ENCODE measurements at places on chromosomes 11 and 22. TPM values are rescaled to one million over a fixed set of nuclear protein-coding genes. Genes with fewer than 3 reads are reported as not detected.

Gene DEUP1
- polyA plus RNA-seq, result not detected

GRCh38 chr22:26975865-26976264 lies 318.5 kb downstream of the MIAT start:
- no peak for DNase-seq

- DNase-seq, result no peak
Measured at GRCh38 chr11:69474736-69475135, 6.7 kb upstream of the LINC01488 start.

GRCh38 chr11:3807909-3808860 lies at the start of gene PGAP2:
Gene PGAP2, plus strand, starts transcription at chr11:3808560. Its CDS starts 2,700 bp downstream, at chr11:3811260.
- peak; percentile 23 for DNase-seq

- DNase-seq, result no peak
Measured at GRCh38 chr11:118620529-118621070, 13.2 kb downstream of the PHLDB1 start.

GRCh38 chr11:106306942-106307341 lies 229.5 kb downstream of the AASDHPPT start:
- DNase-seq, result peak; percentile 23

Gene DLG2
- 0.54 TPM for polyA plus RNA-seq

DNA sequence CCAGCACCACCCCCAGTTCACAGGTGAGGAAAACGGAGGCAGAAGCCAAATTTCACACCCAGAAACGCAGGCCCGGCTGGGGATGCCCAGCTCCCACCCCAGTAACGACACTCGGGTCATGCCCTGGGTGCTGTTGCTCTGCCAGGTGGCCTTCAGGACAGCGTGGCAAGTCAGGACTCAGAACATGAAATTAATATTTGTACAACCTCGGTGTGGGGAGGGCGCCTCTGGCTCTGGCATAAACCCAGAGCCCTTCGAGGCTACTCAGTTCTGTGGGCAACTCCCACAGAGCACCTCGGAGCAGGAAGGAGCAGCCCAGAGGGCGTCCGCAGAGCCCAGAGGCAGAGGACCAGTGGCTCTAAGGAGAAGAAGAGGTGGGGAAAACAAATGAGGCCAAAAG lies 71.6 kb downstream of the CELSR1 start:
- no peak for DNase-seq

DNA sequence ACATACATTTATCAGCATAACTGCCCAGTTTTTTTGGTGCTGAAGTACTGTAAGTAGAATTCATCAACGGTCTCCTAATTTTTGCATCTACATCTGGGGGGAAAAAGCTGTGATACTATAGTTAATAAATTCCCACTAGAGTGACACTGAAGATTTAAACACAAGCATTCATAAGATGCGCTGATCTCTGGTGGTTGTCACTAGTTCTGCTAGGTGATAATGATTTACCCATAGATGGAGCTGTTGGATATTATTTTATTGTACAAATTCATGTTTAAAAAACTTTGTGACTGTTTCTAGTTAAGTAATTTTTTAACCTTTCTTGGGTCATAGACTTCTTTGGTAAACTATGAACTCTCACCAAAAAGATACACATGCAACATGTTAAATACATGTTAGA lies 106.6 kb downstream of the EMSY start:
- no peak for DNase-seq

- no peak for DNase-seq
Measured at GRCh38 chr11:15970506-15971214, 385.7 kb downstream of the SOX6 start.

Gene CHRM1
- not detected for polyA plus RNA-seq

GRCh38 chr11:75966537-75967287 lies 151.7 kb downstream of the UVRAG start:
- peak; percentile 92 for DNase-seq

DNA sequence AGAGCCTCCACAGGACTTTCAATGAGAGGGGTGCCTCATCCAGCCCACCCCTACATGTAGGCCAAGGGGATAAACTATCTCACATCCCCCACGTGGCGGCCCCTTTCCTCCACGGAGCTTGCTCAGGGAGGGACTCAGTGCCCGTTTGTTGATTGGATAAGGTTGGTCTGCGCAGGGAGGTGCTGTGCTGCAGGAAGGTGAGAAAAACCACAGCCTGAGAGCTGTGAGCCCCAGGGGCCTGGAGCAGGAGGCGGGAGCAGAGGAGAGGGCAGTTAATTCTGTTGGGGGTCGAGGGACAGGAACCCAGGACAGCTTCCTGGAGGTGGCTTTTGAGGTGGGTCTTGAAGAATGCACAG lies 31.9 kb upstream of the ATXN10 start:
- no peak for DNase-seq

- no peak for DNase-seq
Measured at GRCh38 chr11:108253176-108253575, 30.3 kb downstream of the ATM start.

GRCh38 chr11:126459691-126460281 lies 104.3 kb downstream of the ST3GAL4 start:
- DNase-seq, result peak; percentile 81

Gene SNX19
- 76.6 TPM for polyA plus RNA-seq

DNA sequence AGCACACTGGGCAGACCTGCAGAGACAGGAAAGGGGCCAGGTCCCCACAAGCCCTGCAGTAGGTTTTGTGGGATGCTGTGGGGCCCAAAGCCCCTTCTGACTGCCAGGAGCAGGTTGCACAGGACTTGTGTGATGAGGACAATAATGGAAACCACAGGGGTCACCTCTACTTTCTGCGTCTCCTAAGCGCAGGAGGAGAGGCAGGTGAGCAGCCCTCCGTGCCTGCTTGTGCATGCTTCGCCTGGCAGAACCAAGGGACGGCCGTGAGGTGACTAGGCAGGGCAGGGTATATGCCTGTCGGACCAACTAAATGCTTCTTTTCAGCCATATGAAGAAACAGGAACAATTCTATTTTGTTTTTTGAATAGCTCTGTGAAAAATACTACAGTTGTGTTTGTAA lies 77.9 kb upstream of the PITPNB start:
- no peak for DNase-seq

DNA sequence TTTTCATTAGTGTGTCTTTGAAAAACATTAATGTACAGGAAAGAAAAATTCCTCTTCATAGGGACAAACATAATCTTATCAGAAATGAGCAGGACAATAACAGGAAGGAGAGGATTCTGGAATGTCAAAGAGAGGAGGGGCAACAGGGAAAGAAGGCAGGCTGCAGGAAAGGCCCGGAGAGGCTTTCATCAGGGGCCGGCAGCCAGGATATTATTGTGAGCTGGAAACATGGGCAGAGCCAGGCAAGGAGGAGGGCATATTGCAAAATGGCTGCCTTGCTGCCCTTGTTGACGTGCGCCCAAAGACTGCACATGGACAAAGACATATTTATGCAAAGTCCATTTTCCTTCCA lies 433.7 kb downstream of the ETS1 start:
- DNase-seq, result no peak

Gene C11orf16
- polyA plus RNA-seq, result not detected

Gene IGSF9B
- polyA plus RNA-seq, result not detected

GRCh38 chr22:42630211-42630610 lies 10.2 kb downstream of the ATP5MGL start:
- no peak for DNase-seq

DNA sequence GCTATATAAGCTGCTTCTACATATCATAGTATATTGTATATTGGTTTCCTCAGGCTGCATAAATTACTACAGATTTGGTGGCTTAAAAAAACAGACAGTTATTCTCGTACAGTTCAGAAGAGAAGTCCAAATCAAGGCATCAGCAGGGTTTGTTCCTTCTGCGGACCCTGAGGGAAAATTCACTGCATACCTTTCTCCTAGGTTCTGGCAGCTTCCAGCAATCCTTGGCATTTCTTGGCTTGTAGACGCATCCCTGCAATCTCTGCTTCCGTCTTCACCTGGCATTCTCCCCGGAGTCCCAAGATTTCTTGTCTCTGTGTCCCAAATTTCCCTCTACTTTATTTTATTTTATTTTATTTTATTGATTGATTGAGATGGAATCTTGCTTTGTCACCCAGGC lies 142.8 kb downstream of the COMMD9 start:
- DNase-seq, result no peak

GRCh38 chr11:65887723-65888162 lies 528 bp downstream of the FIBP start:
- no peak for DNase-seq

DNA sequence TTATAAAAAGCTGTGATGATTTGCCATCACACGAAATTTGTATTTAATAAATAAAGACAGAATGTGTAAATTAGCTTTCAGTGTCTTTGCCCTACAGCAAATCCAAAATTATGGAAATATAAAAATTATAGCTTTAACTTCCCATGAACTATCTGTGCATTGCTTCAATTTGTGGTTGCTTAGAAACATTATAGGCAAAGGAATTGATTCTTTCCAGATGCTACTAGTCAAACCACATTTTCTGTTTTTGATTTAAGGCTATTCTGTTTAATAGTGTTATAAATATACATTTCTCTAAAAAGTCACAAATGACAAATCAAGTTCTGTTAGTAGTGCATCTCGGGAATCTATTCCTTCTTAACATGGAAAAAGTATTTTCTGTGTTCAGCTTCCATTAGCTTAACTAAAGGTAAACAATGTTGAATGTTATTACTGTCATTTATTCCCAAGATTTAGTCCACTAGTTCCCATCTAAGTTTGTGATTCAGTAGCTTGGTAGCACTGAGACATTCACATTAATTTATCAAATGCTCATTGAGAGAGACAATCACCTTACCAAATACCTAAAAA lies 1086.3 kb upstream of the CCDC90B start:
- DNase-seq, result no peak

- DNase-seq, result no peak
Measured at GRCh38 chr11:47688111-47688510, 27.1 kb downstream of the AGBL2 start.

DNA sequence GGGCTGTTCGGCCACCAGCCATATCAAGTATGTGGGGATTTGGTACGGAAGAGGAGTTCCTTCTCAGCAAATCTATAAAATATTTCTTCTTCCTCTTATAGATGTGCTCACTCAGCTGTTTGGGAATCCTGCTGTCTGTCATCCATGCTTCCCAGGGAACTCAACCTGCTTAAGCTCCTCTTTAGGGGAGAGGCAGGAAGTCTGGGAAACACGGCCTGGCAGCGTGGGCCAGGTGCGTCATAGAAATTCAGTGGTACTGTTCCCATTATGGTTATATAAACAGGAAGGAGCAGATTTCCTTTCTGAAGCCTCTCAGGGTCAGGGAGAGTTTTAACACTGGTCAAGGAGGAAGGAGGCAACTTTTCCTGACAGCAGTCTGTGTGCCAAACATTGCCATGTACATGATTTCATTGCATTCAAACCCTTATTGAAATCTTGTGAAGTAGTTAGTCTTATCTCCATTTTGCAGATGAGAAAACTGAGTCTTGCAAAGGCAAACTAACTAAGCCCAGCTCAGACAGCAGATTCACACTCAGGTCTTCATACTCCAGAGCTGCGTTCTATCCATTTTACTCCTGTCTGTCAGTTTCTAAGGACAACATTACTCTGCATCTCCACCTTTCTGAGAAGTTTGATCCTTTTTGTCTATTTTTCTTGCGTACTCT lies 35.4 kb upstream of the AMOTL1 start:
- peak; percentile 58 for DNase-seq

DNA sequence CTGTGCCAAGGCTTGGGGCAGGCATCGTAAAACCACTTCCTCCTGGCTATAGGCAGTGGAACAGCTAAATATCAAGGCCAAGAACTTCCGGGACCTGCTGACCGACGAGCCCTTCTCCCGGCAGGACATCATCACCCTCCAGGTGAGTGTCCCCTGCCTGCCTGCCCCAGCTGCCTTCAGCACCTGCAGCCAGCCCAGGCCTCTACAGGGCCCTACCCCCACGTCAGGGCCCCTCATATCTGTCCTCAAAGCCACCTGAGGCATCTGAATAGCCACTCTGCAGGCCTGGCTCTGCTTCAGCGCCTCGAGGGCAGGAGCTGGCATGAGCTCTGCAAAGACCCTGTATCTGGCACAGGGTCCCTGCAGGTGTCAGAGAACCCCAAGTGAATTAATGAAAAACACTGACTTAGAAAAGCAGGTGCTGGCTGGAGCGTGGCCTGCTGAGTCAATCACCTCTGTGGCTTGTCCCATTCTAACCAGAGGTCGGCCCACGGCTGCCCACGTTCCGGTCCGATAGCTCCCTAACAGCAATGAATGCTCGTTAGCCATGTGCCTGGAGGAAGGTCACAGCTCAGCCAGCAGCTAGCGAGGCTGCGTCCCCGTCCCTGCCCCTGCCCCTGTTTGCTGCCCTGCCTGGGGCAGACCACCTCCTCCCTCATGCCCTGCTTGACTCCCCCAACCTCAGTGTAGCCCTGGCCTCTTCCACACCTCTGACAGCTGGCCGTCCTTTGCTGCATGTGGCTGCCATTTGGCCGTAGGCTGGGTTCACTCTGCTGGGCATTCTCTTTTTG lies 16.8 kb downstream of the PPIL2 start:
- no peak for DNase-seq

GRCh38 chr11:33598426-33599069 lies 102.1 kb downstream of the C11orf91 start:
- DNase-seq, result no peak

DNA sequence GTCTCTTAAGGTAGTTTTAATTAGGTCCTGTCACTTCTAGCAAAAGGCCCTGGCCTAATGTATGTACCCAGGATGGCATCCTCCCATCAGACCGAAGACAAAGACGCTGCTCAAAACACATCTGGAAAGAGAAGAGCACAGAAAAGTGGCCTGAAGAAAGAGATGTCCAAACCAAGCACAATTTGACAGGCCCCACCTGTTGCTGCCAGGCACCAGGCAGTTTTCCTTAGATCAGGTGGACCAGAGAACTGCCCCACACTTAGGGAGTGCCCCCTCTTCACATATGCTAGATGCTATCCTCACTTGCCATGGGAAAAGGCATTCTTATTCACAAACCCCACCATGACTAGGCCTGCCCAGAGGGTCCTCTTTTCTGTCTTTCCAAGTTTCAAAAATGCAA lies 3.3 kb upstream of the HMGXB4 start:
- no peak for DNase-seq

DNA sequence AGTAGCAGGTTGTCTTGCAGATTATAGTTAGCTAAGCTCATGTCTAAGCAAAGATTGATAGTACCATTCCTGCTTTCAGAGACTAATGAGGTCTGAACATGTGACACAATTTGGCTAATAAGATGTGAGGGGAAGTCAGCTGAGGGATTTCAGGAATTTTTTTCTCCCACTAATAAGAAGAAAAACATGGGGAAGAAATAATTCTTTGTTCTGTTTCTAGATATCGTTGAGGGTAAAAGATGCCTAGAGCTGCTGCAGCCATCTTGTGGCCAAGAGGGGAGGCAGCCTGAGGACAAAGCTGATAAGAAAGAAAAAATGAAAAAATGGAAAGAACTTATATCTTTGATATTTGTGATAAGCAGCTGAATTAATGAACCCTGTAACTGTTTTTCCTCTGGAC lies 1334.4 kb downstream of the LRRC4C start:
- DNase-seq, result no peak
